Choroid plexus epithelial cell (primary cell): ENCODE measurements at places on chromosomes 7 and 10.

GRCh38 chr7:112421666-112422486, 28.4 kb upstream of the IFRD1 start:
- DNase-seq: peak; percentile 50

DNA sequence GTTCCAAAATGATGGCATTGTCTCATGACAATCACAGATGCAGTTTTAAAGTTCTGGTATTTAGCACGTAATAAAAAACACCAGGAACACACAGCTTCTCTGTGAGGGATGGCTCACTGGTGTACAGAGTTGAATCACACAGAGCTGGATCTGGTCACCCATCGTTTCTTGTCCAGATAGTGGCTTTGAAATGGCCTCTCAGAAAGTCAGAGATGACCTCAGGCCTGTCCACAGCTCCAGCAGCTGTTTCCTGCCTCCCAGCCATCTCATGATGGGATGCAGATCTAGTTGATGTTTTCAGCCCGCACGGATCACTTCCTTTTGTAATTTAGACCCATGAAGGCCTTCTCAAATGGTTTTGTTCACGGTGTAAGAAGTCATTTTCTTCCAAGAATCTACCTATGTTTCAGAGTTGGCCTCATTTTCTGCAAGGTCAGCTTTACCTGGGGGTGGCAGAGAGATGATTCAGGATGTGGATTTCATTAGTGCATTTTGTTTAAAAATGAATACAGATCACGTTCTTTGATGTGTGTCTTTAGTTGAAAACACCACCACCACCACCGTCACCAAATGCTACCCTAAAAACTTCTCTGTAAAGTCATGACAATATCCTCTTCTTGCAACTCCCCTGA, 166.2 kb downstream of the SNX10 start:
- DNase-seq: no peak

- no peak for DNase-seq
Observed at GRCh38 chr10:123855008-123855684, 36.5 kb downstream of the CPXM2 start.

DNA sequence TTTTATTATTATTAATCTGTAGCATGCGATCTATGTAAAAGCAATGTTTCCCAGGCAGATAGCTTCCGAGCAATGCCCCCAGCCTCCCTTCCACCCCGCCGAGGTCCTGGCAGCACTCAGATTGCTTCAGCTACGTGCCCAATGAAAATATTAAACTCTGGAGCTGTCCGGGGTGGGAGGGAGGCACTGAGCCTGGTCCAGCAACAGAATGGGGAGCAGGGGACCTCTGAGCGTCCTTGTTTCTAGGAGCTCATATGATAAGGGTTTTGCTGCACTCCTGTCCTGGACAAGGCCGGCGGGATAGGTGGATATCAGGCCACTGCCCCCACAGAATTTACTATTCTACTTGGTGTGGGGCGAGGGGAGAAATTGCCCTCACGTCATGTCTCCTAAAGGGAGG, 44.5 kb upstream of the CDK1 start:
- DNase-seq: no peak

DNA sequence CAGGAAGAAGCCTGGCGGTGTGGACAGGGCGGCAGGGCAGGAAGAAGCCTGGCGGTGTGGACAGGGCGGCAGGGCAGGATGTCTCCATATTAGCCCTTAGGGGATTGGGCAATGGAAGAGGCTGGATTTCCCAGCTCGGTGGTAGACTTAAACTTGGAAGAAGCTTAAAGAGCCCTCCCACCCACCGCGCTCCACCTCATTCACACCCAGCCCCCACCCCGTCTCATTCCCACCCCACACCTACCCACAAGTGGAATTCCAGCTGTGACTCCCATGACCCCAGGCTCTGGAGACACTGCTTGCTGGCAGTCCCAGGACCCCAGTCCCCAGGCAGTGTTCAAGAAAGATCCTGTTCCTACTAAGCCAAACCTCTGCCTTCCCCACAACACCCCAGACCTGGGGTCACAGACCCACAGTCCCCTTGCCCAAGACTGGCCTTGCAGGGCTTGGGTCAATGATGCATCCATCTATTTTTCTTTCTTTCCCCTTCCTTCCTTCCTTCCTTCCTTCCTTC, 34.0 kb downstream of the SPDYE6 start:
- no peak for DNase-seq

DNA sequence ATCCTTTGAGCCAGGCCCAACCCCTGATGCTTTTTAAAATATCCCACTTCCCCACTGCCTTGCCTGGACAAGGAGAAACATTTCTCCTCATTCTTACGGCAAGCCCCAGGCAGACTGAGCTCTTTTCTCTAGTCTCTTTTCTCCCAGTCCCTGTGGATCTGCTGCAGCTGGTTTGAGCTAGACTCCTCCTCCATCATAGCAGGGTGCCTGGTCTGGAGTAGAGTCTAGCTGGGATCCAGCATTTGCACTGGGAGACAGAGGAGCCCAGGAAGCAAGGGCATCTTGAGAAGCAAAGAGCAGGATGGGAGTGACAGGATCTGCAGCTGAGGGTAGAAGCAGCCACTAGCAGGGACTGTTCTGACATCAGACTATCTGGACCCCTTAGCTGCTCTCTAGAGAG, 562.3 kb upstream of the COBL start:
- no peak for DNase-seq

GRCh38 chr7:43766564-43766963, 8.1 kb downstream of the BLVRA start:
- DNase-seq: no peak

DNA sequence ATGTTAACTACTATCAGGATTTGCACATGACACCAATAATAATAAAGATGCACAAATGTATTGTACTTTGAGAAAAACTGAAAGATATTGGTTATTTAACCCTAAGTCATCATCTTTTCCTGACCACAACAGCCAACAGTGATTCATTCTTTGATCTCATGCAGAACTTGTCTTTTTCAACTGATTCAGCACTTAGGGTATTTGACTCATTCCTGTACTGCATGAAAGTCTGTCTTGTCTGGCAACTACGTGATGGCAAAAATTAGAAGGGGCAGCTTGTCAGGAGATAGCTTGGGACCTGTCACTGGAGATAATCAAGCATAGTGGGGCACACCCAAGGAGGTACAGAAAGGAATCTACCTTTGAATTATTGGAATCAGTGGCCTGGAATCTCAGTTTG, 77.8 kb upstream of the LRRC17 start:
- peak; percentile 89 for DNase-seq

GRCh38 chr7:11191574-11192220, 218.0 kb downstream of the PHF14 start:
- no peak for DNase-seq

DNA sequence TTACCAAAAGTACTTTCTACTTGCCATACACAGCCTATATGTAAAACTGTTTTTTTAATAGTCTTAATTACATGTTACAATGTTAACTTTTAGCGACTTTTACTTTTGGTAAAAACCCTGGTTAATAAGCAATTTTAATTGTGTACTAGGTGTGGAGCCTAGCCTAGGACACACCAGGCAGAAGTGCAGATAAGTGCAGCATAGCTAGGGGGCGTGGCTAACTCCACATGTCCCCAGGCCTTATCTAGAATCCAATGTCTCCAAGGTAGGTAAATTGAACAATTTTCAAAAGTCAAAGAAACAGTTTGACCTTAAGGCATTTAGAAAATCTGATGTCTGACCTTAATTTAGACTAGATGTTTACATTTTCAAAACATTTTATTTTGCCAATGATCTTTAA, 858.7 kb downstream of the CCSER2 start:
- DNase-seq: no peak

DNA sequence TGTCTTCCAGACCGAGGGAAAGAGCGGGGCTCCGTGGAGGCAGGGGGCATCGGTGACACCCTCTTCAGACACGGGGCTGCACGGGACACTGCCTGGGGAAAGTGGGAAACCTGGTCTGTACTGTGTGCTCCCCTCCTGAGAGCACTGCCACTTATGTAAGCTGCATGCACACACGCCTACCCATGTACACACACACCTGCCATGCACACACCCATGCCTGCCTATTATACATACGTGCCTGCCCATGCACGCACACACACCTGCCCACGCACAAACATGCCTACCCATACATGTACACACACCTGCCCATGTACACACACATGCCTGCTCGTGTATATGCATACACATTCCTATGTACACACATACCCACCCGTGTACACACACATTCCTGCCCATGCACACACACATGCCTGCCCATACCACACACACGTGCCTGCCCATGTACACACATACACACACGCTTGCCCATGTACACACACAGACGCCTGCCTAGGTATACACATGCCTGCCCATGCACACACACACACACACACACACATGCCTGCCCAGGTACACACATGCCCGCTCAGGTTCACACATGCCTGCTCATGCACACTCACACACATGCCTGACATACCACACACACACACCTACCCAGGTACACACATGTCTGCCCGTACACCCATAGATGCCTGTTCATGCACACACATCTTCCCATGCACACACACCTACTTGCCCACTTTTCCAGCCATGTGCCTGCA, 35.5 kb upstream of the CALN1 start:
- no peak for DNase-seq
